Stimulated activated CD4-positive, alpha-beta T cell treated with anti-CD3 and anti-CD28 coated beads, Interleukin-1b, Interleukin-23, amount 100 ng/mL, for 1 hour (primary cell): ENCODE measurements at places on chromosomes 6 and 20.

DNA sequence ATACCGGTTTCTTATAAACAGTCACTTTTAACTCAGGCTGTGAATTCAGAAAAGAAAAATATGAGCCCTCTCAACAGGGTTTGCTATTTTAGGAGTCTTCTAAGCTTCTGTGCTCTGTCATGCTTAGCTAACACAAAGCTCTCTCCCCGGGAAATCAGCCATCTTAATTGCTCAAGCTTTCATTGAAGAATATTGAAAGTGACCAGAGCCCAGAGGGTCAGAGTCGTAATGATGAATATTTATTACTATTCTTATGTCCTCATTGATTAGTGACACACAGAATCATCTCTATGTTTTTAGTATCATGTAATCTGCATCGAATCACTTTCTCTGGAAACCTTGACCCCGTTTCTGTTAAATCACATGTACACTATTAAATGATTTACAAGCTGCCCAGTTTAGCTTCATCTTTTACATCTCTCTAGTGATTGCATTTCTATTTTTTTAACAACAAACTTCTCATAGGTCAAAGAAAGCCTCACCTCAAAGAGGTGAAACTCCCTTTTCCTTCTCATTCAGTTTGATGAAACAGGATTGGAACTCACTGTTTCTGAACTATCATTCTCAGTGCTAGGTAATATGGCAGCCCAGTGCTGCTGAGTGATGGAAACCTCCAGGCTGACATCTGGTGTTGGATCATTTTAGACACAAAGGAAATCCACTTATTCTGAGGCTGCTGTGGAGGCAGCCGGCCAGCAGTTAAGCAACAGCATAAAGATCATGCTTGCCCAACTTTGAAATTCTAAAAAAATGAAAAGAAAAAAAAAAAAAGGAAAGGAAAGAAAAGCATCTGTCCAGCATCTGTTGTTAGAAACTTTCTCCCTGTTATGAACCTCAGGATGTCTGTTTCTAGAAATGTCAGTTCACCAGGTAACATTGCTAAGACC is 96.3 kb downstream of the RFPL4B start:
- no peak for DNase-seq

DNA sequence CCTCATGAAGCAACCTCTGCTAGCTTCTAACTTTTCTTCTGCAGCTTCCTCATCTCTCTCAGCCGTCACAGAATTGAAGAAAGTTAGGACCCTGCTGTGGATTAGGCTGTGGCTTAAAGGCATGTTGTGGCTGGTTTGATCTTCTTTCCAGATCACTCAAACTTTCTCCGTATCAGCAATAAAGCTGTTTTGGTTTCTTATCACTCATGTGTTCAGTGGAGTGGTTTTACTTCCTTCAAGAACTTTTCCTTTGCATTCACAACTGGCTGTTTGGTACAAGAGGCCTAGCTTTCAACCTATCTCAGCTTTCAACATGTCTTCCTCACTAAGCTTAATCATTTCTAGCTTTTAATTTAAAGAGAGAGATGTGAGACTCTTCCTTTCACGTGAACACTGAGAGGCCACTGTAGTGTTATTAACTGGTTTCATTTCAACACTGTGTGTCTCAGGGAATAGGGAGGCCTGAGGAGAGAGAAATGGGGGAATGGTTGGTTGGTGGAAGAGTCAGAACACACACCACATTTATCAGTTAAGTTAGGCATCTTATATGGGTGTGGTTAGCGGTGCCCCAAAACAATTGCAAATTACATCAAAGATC is 17.2 kb downstream of the ZSCAN23 start:
- DNase-seq, result no peak

- no peak for DNase-seq
These were observed 5.4 kb upstream of the DUSP22 start for GRCh38 chr6:286681-287488.

DNA sequence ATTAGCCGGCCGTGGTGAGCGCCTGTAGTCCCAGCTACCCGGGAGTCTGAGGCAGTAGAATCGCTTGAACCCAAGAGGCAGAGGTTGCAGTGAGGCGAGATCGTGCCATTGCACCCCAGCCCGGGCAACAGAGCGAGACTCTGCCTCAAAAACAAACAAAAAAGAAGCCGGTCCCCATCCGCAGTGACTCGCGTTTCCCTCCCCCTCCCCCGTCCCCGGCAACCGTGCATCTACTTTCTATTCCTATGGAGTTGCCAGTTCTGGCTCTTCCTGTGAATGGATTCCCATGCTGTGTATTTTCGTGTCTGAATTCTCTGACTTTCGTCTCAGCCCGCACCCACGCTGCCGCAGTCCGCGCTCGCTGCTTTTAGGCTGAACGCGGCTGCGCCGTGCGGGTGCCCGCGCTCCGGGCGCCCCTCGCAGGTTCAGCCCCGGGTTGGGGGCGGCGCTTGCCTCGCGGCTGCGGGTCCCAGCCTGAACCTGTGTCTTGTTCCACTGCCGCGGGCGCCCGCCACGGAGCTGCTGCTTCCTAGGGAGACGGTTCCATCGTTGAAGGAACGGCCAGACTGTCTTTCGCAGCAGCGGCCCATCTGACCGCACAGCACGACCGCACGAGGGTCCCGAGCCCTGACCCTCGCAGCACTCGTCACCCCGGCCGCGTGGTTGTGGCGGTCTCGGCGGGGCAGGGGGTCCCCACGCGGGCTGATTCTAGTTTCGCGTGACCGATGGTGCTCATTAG is 1.1 kb upstream of the MRGBP start:
- DNase-seq, result peak; percentile 15

DNA sequence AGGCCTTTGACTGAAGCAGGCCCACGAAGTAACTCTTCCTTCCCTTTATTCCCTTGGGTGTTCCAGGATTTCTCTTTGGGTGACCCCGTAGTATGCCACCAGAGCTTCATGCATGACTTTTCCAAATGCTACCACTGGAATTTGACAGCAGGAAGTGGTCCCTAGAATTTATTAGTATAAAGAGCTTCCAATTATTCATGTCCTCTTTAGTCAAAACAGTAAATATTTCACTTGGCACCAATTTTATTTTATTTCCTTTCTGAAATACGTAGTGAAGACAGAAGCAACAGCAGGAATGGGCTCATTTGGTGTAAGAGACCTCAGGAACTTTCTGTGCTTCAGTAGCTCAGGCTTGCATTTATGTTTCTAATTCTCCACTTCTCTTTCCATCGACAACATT is 151.3 kb downstream of the LCA5 start:
- DNase-seq, result no peak

GRCh38 chr6:135180542-135181332 is at the start of gene MYB:
TSS of gene MYB (plus strand) at chr6:135181308. CDS start at chr6:135181514, 206 bp downstream.
- peak; percentile 37 for DNase-seq

DNA sequence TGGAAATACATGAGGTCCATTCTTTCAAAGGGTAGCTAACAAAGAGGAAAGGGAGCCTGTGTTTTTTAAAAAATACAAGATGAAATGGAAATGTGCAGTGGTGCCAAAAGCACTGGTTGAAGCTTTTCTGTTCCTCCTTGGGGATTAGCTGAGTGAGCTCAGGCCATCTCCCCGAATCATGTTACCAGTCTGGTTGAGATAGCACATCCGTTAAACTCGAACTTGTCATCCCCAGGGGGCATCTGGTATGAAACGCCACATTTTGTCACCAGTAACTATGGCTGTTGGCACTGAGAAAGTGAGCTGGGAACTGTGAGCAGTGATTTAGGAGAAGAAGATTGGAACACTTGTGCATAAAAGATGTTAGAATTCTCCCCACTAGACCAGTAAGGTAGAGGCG is 196.2 kb downstream of the SAMD5 start:
- no peak for DNase-seq

DNA sequence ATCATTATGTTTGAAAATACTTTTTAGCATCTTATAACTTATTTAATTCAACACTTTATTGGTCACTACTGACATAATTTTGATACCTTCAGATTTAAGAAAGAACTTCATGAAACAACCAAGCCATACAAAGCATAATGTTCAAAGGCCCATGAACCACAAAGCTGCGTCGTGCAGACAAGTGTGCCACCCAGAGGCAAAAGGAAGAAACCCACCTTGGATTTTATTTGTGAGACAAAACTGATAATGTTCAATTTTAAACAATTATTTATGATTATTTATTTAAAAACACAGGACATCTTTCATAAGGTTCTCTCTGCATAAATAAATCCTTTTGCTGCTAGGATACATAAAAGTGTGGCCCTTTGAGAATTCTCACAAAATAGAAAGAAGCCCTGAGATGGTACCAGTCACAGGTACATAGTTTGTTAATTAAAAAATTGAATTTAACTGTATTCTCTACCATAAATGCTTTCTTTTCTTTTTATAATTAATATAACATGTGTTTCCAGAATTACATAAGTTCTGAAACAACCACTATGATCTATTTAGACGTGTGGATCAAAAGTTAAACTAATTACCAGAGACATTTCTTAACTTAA is 143.7 kb downstream of the RALGAPA2 start:
- no peak for DNase-seq

DNA sequence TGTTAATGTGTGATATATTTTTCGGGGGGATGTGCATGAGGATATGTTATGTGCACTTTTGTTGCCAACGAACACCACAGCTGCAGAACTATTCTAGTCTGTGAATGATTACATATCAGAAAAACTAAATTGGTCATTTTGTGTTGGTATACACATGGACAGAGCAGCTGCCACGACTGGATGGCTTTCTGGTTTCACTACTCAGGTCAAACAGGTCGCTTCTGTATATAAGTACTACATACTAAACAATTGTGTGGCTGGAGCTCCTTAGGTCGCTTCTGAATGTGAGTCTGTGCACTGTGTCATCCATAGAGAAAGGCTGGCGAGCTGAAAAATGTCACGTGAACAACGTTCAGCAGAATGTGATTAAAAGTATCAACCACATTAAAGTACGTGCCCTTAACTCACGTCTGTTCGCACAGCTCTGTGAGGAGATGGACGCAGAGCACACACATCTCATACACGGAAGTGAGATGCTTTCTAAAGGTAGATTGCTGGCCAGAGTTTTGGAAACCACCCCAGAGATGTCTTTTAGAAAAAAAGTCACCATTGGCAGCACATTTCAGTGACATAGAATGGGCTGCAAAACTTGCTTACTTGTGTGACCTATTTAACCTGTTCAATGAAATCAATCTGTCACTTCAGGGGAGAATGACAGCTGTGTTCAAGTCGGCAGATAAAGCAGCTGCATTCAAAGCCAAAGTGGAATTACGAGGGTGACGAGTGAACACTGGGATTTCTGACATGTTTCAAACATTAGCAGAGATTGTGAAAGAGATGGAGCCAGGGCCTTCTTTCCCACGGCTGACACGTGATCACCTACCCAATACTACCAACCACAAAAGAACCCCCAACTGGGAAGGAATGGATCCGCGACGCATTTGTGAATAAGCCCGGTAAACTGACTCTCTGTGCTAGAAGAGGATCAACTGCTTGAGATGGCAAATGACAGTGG is 176.6 kb downstream of the PDE10A start:
- no peak for DNase-seq

DNA sequence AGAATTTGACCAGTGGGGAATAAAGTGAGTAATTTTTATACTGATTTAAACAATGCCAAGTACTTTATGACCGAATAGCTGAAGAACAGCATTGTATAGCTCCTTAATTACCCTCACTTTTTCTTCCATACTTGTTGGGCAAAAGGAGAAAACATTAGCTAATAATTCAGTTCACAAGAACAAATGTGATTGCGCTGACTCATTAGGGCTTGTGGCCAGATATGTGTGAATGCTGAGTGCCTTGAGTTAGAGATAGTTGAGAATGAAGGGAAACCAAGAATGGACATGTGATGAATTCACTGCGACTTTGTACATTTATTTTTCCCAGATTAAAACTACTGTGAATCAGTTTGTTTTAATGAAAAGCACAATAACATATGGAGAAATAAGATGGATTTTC is 669.4 kb downstream of the TFAP2A start:
- DNase-seq, result no peak

- no peak for DNase-seq
These were observed 149.9 kb upstream of the UST start for GRCh38 chr6:148596891-148597455.

DNA sequence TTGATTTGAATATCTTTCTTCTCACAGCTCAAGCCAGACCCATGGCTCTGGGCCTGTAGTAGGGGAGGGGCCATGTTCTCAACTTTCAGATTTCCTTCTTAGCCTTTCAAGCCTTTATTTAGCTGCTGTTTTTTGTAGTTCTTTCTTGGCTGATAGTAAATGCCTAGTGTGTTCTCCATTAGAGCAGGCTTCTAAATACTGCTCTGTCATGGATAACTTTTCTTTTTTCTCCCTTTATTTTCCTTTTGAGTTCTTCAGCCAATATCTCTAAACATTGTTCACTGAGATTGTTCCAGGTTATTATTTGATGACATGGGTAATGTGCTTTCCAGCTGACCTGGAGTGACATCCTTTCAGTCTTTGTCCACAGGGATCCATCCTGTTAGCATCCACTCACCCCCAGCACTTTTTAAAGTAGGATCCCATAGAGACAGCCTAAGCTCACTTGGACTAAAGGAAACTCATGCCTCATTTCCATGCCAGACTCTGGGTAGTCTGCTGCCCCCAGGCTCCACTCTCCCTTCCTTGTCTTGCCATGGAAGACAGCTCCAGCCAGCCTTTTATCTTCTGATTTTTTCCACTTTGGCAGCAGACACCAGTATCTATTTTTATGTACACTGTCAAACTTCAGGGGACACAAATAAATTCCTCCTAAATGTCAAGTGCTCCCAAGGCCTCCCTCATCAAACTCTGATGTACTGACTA is 645.6 kb downstream of the RNF144B start:
- DNase-seq, result no peak

DNA sequence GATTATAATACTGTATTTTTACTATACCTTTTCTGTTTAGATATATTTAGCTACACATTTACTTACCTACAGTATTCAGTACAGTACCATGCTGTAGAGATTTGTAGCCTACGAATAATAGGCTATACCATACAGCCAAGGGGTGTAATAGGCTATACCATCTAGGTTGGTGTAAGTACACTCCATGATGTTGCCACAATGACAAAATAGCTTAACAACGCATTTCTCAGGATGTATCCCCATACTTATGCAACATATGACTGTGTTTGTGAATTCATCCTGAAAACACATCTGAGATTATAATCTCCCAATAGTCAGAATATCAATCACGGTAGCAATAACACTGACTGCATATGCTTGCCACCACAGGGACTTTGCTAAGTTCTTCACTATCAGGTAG is 20.7 kb downstream of the B4GALT5 start:
- DNase-seq, result no peak
